ENCODE measurements at places on chromosomes 4 and X.

- DNase-seq, result no peak
Measured at GRCh38 chr4:23269566-23269965, 576.8 kb downstream of the GBA3 start.

DNA sequence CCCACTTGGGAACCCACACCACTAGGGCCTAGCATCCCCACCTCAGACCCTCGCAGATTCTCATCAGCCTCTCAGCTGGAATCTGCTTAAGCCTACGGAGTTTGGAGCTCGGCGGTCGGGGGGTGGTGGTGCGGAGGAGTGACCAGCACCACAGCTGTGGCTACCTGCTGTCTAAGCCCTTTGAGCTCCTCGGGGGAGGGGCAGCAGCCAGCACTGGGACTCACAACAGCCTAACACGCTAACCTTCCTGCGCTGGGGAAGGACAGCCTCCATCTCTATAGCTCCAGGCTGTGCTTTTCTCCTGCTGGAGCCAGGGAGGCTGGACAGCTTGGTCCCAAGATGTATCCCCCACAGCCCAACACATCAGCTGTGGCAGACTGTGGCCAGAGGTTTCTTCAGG lies 281.5 kb downstream of the USP46 start:
- no peak for DNase-seq

DNA sequence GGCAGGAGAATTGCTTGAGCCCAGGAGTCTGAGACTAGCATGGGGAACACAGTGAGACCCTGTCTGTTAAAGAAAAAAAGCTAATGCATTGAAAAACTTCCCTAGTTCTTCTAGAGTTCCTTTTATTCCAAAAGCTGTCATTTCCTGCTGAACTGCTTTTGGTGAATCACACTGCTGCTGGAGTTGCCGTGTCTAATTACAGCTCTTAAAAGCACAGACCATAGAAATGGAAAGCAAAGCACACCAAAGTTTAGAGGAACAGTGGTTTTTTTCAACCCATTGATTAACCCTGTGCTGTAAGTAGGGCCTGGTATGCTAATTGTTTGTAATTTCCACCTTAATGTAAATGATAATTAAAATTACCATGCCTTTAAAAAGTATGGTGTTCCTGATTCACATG lies 52.4 kb downstream of the SEPTIN11 start:
- no peak for DNase-seq

DNA sequence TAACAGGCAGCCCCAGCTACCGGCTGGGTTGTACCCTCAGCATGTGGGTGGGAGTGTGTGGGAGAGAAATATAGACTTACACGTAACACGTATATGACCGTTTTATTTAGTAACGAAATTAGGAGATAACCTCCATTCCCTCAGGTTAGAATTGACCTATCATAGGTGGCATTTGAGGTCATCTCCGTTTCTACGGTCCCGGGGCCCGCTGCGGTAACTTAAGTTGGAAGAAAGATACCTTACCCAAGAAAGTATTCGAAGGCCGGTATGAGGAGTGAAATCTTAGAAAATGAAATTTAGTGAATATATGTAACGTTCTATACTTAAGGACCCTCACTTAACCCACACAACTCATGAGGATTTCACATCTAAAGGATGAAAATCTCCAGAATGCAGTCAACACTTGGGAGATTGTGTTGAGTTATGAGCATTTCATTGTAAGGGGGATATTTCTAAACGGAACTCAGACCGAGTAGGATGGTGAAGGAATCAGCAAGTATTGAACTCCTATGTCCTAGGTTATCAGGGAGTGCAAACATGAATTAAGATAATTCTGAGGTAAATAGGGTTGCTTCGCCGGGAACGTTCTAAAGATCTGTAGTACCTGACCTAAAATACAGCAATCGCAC lies 891 bp downstream of the CISD2 start:
- no peak for DNase-seq

- no peak for DNase-seq
Measured at GRCh38 chr4:146155152-146155724, 20.3 kb upstream of the LSM6 start.

- no peak for DNase-seq
Measured at GRCh38 chr4:25160714-25161592, 704 bp upstream of the SEPSECS start.

- DNase-seq, result no peak
Measured at GRCh38 chrX:15438332-15438731, 54.1 kb upstream of the VEGFD start.

GRCh38 chr4:180947425-180947824 lies 1295.8 kb upstream of the TENM3 start:
- DNase-seq, result no peak

GRCh38 chr4:93501244-93501643 lies 327.3 kb upstream of the ATOH1 start:
- no peak for DNase-seq

GRCh38 chr4:116499-116898 lies 7.8 kb upstream of the ZNF718 start:
- no peak for DNase-seq

DNA sequence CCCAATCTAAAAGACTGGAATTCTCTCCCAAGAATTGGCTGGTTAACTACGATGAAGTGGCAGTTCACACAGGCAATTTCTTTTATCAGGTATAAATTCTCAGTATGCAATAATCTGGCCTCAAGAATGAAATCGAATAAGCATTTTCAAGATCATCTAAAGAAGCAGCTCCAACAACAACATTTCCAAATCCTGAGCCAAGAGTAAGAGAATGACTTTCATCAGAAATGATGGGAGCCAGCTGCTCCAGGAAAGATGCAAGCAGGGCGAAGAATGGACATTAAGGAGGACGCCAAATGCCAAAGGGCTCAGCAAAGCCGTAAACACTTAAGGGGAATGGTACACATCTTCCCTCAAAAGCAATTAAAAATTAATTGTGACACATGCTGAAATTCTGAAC lies 12.0 kb downstream of the ADAMTS3 start:
- no peak for DNase-seq

GRCh38 chr4:85701861-85702321 lies 226.9 kb downstream of the ARHGAP24 start:
- no peak for DNase-seq

DNA sequence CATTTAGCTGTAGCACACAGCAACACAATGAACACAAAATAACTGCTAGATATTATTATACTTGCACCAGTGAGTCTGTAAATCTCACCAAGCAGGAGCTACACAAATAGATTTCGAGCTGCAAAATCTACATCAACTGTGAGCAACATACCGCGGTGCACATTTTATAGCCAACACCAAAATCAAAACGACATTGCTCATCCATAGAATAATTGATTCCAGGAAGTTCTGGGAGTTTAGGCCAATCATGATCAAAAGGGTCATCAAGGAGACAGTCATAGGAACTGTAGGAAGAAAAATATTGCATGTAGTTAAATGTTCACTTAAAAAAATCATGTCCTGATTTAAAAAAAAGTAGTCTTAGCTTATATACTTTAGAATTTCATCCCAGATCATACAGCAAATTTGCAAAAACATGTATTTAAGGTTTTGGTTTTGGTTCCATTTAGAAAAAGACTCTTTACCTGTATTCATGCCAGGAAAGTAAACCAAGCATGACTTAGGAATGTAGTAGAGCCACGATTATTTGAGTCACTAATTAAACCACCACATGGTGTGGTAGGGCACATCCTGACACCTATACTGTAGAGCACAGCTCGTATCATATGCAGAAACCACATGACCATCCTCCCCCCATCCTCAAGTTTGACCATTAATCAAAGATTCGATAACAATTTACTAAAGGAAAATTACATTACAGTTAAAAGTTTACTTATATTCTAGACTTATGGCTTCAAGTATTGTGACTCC lies 250.4 kb downstream of the ADAMTS3 start:
- no peak for DNase-seq

GRCh38 chr4:5683566-5683965 lies 24.8 kb downstream of the EVC2 start:
- DNase-seq, result no peak

- DNase-seq, result no peak
Measured at GRCh38 chr4:183828839-183829238, 76.3 kb upstream of the STOX2 start.

GRCh38 chr4:183185559-183185958 lies 86.5 kb downstream of the WWC2 start:
- no peak for DNase-seq

GRCh38 chr4:112270051-112270450 lies 15.7 kb downstream of the TIFA start:
- no peak for DNase-seq

- no peak for DNase-seq
Measured at GRCh38 chr4:16721613-16722291, 176.7 kb downstream of the LDB2 start.

DNA sequence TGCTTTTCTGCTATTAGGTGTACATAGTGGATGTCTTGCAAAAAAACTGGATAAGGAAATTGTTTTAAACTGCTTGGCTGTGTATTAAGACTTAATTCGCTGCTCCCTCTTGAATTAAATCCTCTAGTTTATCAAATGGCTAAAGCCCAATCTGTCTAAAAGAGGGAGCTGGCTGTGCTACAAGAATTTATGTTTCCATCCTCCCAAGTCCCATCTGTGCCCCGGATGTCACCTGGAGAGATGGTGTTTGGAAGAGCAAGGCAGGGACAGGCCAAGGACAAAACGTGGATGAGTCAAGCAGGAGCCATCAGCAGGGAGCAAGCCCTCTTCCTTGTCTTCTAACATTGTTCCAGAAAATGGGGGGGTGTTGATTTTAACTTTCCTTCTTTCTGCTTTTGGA lies 171.3 kb upstream of the LCORL start:
- DNase-seq, result no peak

- no peak for DNase-seq
Measured at GRCh38 chr4:153486281-153487151, 20.4 kb downstream of the TMEM131L start.

GRCh38 chr4:187236209-187236890 lies 512.7 kb upstream of the FAT1 start:
- no peak for DNase-seq

DNA sequence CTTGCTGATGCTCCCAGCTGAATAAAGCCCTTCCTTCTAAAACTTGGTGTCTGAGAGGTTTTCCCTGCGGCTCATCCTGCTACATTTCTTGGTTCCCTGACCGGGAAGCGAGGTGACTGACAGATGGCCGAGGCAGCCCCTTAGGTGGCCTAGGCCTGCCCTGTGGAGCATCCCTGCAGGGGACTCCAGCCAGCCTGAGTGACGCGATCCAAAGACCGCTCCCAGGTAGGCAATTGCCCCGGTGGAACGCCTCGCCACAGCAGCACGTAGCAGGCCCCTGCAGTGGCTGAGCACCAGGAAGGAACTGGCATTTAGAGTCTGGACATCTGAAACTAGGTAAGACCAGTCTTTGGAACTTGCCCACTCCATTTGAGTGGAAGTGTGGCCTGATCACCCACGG lies 139.6 kb downstream of the RELL1 start:
- DNase-seq, result no peak

GRCh38 chrX:21700967-21701366 lies 42.8 kb upstream of the KLHL34 start:
- no peak for DNase-seq

GRCh38 chrX:17298564-17298963 lies 76.4 kb upstream of the NHS start:
- no peak for DNase-seq

- no peak for DNase-seq
Measured at GRCh38 chr4:163920426-163920825, 425.9 kb downstream of the TMA16 start.

DNA sequence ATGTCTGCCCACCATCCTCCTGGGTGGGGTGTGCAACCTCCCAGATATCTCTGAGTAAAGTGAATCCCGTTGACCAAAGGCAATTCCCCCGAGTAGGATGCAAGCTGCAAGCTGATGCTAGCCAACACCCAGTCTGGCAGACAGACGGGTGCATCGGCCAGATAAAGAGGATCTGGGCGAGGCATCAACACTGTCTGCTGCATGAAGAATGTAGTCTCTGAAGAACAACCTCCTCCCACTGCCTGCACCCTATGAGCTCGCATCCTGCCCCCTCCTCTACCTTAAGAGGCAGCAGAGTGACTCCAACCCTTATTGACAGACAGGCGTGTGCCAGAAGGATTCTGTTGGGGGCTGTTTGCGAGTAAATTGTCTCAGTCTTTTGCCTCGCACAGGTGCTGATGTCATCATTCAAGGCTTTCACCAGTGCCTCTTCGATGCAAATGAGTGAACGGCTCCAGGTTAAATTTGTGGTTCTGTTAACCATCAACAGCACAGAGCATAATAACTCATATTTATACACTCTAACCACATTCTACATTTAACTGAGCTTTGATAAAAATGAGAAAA lies 546.9 kb downstream of the BCOR start:
- DNase-seq, result no peak

DNA sequence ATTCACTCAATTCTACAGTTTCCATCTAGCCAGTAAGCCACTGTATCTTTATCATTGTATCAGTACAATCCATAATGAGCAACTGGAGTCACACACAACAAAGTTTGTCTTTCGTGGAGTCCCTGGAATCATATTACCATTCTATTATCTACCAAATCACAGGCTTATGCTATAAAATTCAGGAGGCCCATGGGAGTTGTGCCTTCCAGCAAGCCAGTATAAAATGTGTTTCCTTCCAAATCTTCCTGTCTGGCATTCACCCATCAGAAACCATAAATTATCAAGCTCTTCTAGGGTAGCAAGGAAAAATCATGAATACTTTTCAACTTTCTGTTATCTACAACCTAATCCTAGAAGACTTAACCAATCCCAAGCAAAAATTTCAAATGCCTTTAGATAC lies 1383.3 kb upstream of the PCDH7 start:
- DNase-seq, result no peak

GRCh38 chr4:189988877-189989431 lies 38.1 kb downstream of the FRG2 start:
- DNase-seq, result no peak

DNA sequence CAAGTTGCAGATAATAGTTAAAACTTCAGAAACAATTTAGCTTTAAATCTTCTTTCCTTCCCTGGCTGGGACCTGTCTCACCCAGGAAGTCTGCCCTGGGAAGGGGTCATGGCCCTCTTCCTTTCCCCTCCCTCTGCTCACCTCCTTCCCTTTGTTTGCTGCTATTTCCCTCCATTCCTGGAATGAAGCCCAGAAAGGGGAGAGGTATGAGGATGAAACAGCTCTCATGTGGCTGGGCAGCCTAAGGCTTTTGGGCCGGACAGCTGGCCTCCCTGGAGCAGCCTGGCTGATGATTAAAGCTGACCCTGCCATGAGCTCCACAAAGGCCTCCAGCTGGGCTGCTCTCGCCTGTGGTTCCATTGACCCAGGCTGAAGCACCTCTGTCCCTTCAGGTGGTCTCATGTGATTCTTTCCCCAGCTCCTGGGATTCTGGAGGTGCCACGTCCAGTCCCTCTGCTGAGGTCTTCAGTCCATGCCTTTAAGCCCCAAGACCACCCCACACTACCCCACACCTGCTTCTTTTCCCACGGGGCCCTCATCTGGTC lies 202.1 kb downstream of the PTTG2 start:
- DNase-seq, result no peak

GRCh38 chr4:102733084-102733483 lies 27.7 kb downstream of the MANBA start:
- no peak for DNase-seq
